Activated CD4-positive, alpha-beta T cell treated with anti-CD3 and anti-CD28 coated beads for 24 hours (primary cell): ENCODE measurements at places on chromosomes 4 and X.

- DNase-seq = no peak
Measured at GRCh38 chr4:122997463-122998101, 75.2 kb upstream of the NUDT6 start.

- DNase-seq = no peak
Measured at GRCh38 chr4:103936653-103937145, 216.9 kb upstream of the TACR3 start.

GRCh38 chrX:131752493-131753198 is 208.8 kb downstream of the OR13H1 start:
- no peak for DNase-seq

- DNase-seq = no peak
Measured at GRCh38 chrX:110723844-110724243, 71.8 kb downstream of the CHRDL1 start.

DNA sequence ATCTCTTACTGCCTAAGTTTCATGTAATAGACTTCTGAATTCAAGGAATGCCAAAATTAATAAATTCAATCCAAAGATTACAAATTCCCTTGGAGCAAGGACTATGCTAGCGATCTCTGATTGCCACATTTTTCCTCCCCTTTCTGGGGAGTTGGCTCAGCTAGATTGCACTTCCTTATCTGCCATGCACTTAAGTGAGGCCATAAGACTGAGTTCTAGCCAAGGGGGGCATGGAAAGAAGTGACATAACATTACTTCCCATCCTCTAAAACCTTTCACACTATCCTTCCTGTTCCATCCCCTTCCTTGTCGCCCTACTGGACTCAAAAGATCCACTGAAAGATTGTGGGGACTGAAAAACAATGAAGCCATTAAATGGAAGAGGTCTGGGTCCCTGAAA is 53.8 kb upstream of the TXK start:
- DNase-seq = no peak

DNA sequence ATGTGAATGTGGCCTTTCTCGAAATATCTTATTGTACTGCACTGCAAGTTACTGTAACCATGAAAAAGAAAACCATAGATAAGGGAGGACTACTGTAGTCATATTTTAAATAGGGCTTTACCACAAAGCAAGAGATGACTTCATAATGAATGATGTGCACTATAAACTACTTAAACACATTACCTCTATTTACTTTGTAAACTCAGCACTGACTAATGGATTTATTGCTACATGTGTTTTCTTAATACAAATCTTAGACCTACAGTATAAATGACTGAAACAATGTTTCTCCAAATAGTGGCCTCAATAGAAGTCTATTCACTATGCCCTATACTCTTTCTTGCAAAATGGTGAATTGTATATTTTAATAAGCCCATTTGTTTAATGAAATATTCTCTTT is 61.1 kb downstream of the HDX start:
- DNase-seq = no peak

GRCh38 chr4:1833307-1834046 is 22.5 kb downstream of the LETM1 start:
- DNase-seq = no peak

DNA sequence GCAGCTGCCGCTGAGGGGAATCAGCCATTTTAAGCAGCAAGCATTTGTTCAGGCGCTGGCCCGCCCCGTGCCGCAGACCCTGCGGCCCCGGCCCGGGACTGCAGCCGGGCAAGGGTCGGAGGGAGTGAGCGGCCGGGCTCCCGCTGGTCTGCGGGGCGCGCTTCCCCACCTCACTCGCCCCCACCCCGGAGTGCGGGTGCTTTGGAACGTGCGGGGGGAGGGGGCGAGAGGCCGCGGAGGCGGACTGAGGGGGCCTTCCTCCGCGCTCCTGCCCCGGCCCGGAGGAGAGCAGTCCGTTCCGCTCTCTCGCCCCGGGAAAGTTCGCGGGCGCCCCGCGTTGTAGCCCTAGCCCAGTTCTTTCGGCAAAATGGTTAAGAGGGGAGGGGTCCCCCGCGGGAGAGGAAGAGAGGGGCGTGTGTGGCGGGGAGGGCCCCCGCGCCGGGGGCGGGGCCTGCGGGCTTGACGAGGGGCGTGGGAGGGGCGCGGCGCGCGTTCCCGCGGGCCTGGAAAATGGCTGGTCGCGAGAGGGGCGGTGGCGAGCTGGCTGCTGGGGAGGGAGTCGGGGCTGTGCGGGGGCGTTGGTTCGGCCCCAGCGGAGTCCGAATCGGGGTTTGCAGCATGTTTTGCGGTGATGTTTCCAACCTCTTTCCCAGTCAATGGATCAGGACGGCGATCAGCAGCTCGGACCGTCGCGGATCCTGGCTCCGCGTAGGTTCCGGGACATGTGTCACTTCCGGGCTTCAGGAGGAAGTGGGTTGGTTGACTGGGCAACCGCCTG is 942 bp downstream of the ING2 start:
- DNase-seq = peak; percentile 78

- no peak for DNase-seq
Measured at GRCh38 chr4:181204109-181204508, 1039.1 kb upstream of the TENM3 start.

DNA sequence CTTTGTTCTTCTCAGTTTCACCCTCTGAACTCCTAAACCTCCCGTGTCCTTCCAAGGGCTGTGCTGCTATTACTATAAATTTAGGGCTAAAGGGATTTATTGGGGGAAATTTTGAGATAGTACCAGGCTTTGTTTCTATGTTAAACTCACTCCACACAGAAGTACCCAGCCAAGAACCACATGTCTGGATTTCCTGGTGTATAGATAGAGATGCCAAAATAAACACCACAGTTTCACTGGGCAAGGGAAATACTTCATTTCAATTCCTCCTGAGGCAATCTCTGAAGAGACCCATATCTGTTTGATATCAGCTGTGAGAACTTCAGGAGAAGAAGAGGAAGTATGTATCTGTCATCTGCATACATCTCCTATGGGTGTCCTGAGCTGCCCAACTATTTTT is 21.7 kb upstream of the CLNK start:
- DNase-seq = no peak

- DNase-seq = no peak
Measured at GRCh38 chr4:90958256-90958895, 831.2 kb downstream of the CCSER1 start.

DNA sequence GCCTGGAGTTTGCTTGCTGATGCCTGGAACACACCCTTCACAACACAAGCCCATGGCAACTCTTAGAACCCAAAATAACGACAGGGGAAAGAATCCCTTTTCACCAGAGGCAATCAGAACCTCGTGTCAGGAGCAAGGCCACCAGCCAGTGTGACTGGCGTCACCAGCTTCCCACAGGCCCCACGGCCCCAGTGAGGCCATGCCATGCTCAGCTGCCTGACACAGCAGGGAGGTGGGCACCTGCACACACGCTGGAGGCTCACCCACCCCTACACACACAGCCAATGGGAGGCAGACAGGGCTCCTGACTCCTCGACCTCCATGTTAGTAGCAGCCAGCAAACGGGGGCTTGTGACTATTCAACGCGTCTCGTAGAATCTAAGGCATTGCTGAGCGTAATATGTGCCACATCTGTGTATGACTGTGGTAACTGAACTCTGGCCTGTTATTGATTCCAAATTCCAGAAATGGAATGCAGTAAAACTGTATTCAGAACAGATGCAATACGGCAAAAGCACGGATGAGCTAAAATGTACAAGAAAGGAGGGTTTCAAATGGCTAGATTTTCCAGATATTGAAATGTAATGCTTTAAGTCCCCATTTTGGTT is 28.5 kb downstream of the RNF212 start:
- no peak for DNase-seq

- DNase-seq = no peak
Measured at GRCh38 chr4:31998807-31999206, 1278.6 kb downstream of the PCDH7 start.

DNA sequence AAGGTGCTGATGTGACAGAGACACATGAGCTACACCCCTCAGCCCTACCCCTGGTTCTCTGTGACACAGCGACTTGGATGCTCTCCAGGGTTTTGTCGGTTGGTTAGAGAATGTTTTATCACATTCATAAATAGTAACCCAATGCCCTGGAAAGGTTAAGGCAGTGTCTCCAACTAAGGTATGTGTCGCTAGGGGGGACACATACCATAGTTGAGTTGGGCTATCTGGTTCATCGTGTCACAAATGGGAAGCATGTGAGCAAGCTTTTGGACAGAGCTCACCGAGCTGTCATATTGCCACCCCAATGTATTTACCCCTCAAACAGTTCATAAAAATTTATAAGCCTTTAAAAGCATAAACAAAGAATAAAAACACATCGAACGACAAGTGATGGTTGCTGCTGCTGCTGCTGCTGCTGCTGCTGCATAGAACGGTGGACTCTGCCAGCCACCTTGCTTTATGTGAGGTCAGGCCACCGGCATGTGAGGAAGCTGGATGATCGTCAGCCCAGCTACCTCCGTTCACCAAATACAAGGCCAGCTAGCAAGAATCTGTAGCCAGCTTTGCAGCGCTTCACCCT is 55.9 kb downstream of the STOX2 start:
- DNase-seq = no peak
